ENCODE measurements at places on chromosomes 11 and 22.
A peak's percentile ranks its signal among the peaks of the same experiment; 100 is the strongest.

GRCh38 chr22:21904250-21904789, 36.9 kb upstream of the MAPK1 start:
- DNase-seq: no peak

DNA sequence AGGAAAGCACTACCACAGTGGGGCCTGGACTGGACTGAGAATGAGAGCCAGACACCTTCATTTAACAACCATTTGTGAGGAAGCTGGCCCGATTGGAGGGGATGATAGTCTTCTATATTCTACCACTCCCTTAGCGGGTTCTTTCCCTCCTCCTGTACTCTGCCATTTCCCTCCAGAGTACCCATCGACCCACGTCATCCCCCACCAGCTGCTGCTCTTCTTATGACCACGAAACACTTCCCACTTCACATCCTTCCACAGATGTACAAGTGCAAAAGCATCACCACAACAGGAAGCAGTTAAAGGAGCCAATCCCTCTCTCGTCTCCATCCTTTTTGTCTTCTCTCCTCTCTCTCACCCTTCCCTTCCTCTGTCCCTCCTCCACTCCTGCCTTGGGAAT, 18.0 kb upstream of the UBASH3B start:
- no peak for DNase-seq

GRCh38 chr22:17423616-17424015, 54.4 kb downstream of the CECR2 start:
- DNase-seq: no peak

GRCh38 chr11:15861256-15861655, 495.1 kb downstream of the SOX6 start:
- DNase-seq: no peak

DNA sequence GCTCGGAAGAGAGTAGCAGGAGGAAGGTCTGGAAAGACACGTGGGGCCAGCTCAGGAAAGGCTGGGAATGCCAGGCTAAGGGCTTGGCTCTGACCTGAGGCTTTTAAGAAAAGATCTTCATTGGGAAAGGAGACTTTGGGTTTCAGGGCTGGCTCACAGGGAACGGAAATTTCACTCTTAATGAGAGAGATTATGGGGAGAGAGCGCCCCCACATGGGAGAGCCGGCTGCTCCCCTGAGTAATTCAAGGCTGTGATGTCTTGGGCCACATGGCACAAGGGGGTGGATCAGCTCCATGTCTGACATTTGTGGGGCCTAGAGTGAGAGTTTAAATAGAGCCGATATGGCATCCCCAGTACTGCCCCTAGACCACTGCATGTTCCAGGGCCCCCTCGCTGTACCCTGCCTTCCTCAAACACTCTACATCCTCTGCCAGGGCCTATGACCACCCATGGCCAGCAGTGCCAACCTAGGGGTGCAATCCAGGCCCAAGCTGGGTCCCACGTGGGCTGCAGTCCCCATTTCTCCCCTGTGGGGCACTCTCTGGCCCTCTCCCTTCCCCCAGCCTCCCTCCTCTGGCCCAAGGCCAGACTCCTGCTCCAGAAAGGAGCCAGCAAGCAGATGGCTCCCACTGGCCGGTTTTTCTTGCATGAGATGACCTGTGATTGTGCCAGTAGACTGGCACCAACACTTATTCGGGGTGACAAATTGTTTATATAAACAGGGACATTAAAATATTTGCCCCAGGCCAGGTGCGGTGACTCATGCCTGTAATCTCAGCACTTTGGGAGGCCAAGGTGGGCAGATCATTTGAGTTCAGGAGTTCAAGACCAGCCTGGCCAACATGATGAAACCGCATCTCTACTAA, 75.2 kb downstream of the ISX start:
- DNase-seq: no peak

GRCh38 chr11:27293515-27294417, 69.2 kb downstream of the CCDC34 start:
- no peak for DNase-seq

DNA sequence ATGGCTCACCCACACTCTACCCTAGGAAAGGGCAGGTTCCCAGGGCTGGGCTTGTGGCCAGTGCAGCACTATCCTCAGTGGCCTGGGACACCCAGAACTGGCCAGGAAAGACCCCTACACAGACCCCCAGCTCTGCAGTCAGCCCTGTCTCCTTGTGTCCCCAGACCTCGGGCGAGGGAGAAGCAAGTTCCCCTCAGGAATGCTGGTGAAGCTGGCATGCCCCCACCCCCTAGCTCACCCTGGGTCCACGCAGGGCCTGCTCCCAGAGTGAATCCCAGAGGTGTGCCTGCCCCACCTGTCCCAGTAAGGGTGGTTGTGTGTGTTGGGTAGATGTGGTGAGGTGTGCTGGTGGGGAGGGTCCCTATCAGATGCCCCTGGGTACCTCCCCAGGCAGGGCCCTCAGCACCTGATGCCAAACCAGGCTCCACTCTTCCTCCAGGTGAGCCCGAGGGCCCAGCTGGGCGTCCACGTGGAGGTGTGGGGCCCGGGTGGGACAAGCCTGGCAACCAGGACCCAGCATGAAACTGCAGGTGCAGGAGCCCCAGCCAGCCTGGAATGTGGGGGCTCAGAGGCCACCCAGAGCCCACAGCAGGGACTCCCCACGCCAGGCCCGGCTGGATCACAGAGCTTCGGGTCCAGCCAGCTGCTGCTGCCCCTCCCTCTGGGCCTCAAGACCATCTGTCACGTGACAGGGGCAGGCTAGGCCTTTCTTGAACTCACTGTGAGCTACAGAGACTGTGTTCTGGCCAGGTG, 48.4 kb upstream of the KCNQ1OT1 start:
- no peak for DNase-seq

DNA sequence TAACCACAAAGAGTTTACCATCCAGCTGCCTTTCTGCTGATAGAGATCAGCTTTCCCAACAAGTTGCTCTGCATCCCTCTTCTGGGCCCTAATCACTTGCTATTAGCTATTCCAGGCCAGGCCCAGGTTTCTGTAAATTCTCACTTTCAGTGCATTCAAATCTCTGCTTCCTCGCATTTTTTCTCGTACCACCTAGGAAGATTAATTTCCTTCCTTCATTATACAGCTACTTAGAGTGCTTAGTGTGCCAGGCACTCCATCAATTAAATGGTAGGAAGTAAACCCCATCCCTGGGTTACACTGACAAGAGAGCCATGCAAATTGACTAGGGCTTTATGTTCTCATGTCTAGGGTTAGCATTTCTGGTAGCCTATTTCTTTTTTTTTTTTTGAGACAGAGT, 9.7 kb downstream of the SIAE start:
- DNase-seq: no peak

GRCh38 chr11:75025561-75025960, 36.8 kb downstream of the NEU3 start:
- no peak for DNase-seq

DNA sequence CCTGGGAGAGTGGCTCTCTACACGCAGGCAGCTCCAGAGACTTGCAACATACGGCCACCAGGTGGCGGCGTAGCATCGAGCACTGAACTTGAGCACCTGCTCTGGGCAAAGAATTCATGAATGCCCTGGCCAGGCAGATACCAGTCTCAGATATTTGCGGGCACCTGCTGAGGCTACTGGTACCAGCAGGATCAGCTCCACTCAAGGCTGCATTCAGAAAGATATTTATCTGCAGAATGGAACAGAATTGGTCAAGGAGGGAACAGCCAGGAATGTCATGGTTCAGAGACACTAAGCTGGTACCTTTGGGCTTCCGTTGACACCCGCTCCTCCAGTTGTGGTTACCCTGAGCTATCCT, 10.8 kb upstream of the CCDC86 start:
- DNase-seq: no peak

- no peak for DNase-seq
These were observed 1435.9 kb downstream of the BRD1 start for GRCh38 chr22:48391820-48392219.

- DNase-seq: no peak
These were observed 101.8 kb downstream of the USP35 start for GRCh38 chr11:78290293-78291176.

- no peak for DNase-seq
These were observed 2.6 kb downstream of the KCNJ5 start for GRCh38 chr11:128893578-128894285.

DNA sequence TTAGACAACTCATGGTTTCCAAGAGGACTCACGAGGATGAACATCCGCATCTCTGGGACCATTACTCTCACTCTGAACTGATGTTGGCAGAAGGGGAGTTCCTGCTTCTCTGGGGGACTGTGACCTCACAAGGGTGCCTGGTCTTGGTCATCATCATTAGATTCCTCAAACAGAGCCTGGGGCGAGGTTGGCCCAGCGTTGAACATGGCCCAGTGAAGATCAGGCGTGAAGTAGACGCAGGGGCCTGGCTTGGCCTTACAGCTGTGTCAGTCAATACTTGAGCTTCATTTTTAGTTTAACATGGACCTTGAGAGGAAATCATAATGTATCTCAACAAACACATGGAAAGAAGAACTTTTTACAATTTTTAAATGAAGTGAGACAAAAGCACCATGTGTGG, 617.1 kb downstream of the BRD1 start:
- no peak for DNase-seq

DNA sequence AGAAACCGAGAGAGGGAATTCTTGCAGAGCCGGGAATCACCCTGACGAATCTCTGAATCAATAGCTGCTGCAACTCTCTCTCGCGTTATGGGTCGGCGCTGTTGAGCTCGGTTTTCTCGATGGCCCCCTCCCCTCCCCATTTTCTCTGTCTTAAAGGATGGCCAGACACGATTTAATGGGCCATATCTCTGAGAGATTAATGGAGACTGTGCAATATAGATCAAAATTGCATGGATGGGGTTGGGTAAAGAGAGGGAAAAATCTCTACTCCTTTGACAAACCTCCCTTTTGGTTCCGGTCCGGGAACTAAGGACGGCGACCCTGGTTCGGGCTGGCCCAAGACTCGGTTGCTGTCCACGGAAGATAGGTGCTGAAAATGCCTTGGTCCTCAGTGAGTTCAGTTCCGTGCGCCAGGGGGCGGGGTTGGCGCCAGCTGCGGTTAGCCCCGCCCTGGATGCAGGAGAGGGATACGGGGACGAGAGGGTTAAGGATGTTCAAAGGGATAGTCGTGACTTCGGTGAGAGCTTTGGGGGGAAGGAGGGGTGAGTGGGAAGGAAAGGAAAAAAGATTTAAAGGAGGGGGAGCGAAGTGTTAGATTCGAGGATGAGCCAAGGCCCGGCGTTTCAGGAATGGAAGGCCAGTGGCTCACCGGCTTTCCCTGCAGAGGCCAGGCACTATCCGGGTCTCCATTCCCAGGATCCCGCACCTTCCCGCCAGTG, 103.6 kb upstream of the HSD17B12 start:
- no peak for DNase-seq

DNA sequence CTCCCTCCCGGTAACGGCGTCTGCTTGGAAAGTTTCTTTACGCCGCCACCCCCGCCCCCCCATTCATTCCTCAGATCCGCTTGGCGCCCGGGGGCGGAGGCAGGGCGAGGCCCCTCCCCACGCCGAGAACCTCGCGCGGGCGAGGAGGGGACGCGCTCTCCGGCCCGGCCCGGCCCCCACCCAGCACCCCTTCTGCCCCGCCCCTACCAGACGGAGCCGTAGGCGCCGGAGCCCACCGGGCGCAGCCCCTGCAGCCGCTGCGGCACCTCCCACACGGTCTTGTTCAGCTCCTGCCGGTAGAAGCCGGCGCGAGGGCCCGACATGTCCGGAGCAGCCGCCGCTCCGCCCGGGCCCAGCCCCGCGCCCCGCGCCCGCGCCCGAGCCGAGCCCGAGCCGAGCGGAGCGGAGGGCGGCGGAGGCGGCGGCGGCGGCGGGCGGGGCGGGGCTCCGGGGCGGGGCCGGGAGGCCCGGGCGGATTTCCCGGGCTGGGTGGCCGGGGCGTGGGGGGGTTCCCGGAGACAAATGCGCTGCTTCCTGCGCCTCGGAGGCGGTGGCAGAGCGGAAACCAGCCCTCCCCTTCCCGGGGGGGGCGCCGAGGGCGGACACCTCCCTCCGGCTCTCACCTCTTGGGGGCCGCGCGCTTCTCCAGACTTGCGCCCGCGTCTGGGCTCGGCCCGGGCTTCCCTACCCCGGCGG, at the start of gene MAPK11:
TSS of gene MAPK11 (minus strand) at position 411 of the 696 bp plus-strand sequence. CDS start at position 323, 88 bp downstream.
- no peak for DNase-seq

- peak; percentile 47 for DNase-seq
These were observed 28.6 kb upstream of the RASL10A start for GRCh38 chr22:29344137-29344536.

GRCh38 chr22:39115977-39116621, 19.1 kb downstream of the APOBEC3H start:
- no peak for DNase-seq

GRCh38 chr22:32558681-32559355, 84.2 kb downstream of the FBXO7 start:
- no peak for DNase-seq

DNA sequence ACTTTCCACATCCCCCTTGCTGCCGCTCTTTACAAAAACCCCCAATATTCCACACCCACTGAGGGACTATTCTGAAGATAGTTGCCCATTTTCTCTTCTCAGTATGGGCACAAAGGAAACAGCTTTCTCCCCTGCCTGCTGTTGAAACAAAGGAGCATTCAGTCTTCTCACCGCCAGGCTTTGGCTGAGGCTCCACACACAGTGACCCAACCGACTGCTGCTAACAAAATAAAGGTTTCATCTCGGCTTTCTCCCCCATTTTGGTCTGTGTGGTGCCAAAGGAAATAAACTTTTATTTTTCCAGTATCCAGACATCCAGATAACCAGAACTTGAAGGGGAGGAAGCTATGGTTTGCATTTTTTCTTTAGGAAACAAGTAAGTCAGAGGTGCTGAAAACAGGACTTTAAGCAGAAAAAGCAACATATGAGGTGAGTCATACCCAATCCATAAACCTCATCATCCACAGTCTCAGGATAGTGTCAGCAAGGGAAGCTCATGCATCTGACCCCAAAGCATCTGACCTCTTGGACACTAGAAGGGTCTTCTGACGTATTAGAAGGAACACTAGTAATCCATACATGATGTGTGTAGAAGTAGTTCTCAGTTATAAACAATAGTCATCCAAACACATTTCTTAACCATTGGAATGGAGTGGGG, 6.4 kb downstream of the CLMP start:
- no peak for DNase-seq

- peak; percentile 98 for DNase-seq
These were observed 28.7 kb downstream of the LGR4 start for GRCh38 chr11:27443746-27444507.

DNA sequence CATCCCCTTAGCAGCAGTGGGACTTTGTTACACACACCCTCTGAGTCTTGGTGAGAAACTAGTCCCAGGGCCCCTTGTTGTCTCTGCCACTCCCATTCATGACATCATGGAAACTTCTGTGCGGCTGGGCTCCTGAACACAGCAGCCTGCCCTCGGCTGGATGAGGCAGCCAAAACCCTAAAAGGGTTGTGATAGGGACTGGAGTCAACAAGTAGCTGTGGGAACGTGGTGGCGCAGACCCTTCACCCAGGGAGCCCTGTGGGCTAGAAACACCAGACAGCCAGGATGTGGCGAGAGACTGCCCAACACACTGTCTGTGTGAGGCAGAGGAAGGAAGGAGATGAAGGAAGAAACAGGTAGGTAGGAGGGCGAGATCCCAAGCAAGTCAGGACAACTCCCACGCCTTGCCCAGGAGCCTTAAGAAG, 3.9 kb downstream of the CD3D start:
- no peak for DNase-seq

Measured in NCI-H2081 treated with DMSO at 0.1 percent for 48 hours (cell line).